Fibroblast of lung (primary cell): ENCODE measurements at places on chromosomes 2 and 18.

GRCh38 chr18:24231773-24232735 lies 93.2 kb downstream of the CABYR start:
- peak; percentile 37 for DNase-seq

GRCh38 chr18:21664069-21664468 lies 40.5 kb downstream of the ABHD3 start:
- no peak for DNase-seq

GRCh38 chr2:236221798-236222197 lies 42.4 kb downstream of the ASB18 start:
- DNase-seq = no peak

GRCh38 chr2:195343942-195344530 lies 313.0 kb upstream of the SLC39A10 start:
- DNase-seq = peak; percentile 28

DNA sequence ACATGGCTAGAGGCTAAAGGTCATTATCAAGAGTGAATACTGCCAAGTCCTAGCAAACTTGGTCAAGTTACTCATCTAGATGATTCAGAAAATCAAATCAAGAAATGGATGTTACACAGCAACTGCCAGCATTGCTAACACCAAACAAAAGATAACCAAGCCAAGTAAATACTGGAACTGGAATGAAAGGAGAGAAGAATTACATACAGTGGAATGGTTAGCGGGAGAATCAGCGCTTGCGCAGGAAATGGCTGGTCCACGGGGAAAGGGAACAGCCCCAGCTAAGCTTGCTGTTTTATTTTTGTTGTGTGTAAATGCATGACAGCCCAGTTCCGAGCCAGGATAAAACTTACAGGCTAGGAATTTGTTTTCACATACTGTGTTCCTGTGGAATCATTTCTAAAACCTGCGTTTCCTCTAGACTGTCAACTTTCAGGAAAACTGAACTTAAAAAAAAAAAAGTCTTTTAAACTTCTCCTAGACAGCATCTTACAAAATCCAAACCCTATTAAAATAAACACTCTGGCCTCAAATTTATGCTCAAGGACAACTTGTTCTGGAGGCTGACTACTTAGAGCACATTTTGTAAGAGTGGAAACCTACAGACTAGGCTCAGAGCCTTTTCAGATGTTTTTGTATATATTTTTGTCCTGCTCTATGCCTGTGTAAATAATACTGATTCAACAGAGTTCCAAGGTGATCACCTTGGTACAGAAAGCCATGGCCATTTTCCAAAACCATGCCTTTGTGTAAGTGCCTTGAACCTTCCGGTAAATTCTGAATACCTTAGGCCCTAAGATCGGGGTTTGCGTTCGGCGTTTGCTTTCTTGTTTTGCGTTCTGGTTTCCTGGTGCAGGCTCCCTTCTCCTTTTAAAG lies 30.7 kb upstream of the TXNDC2 start:
- peak; percentile 91 for DNase-seq

GRCh38 chr2:20583425-20583881 lies 67.4 kb downstream of the HS1BP3 start:
- no peak for DNase-seq

GRCh38 chr2:98806236-98806697 lies 75.3 kb upstream of the MGAT4A start:
- DNase-seq = peak; percentile 11

GRCh38 chr18:50115095-50115494 lies 79.9 kb downstream of the MYO5B start:
- peak; percentile 20 for DNase-seq
